ENCODE measurements at places on chromosomes 6 and 20. TPM values are rescaled to one million over a fixed set of nuclear protein-coding genes. Genes with fewer than 3 reads are reported as not detected.

DNA sequence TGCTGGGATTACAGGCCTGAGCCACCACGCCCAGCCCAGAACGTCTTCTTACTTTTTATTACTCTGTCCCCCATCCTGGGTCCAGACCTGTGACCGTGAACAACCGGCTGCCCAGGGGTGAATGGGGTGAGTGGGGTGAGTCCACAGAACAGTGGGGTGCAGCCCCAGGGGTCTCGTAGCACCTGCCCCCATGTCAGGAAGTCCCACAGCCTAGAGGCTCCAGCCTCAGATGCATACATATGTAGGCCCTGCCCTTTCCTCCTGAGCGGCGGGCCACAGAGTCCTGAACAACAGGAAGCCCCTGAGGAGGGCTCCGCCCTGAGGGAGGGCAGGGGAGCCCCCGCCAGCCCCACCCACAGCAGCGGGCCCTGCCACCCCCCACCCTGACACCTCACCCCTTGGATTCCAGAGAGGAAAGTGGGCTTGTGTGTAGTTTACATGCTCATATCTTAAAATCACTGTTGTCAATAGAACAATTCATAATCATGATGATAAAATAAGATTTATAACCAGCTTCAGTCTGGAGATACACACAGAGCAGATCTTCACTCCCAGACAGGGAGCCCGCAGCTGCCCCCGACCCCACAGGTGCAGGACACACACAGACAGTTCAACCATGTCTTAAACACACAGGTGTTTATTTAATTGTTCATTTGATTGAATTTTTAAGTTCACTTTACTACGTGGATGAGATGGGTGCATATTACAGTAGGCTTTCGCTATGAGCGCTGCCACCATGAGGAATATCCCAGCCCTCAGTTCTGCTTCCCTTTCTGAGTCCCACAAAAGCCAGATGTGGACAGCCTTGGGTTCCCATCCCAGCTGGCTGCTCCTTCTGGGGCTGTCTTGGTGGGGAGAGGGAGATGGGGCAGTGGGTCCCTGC is 12.4 kb upstream of the GMEB2 start:
- DNase-seq: peak; percentile 79

The RIMS4 gene
- polyA plus RNA-seq: 0.38 TPM

The ADA gene
- 12.4 TPM for polyA plus RNA-seq

- DNase-seq: no peak
Measured at GRCh38 chr20:4817230-4817671, 95.5 kb downstream of the PRND start.

The OARD1 gene
- 27.8 TPM for polyA plus RNA-seq

GRCh38 chr6:109081516-109082187 is 13.0 kb downstream of the SESN1 start:
- DNase-seq: no peak

All from right cardiac atrium (tissue), 5 donors.